Stimulated activated CD4-positive, alpha-beta T cell treated with anti-CD3 and anti-CD28 coated beads, Interleukin-1b, Interleukin-23, amount 100 ng/mL, for 1 hour (primary cell): ENCODE measurements at places on chromosomes 7 and 10.

DNA sequence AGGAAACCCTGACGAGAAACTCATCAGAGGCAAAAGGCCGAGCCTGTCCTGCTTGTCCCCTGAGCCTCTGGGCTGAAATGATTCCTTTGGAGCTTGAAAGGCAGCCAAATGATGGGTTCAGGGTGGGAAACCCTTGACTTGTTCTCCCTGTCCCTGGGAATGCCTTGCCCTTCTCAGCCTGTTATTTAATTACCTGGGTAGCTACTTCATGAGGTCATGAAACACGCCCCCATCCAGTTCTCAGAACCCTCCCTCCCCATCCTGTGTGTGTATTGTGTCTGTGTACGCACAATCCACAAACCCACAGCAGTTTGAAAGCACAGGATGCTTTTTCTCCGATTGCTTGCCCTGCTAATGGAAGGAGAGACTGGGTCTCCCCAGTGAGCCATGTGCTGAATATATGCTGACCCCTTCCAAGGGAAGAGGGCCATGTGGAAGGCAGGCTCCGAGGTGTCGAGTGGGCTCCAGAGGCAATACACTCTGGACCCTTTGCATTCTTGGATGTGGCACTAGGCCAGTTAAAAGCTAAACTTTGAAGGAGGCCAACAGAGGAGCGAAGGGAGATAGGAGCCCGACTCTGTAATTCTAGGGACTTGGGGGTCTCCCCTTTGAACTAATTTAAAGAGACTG is 10.6 kb downstream of the DUSP5 start:
- DNase-seq: no peak

DNA sequence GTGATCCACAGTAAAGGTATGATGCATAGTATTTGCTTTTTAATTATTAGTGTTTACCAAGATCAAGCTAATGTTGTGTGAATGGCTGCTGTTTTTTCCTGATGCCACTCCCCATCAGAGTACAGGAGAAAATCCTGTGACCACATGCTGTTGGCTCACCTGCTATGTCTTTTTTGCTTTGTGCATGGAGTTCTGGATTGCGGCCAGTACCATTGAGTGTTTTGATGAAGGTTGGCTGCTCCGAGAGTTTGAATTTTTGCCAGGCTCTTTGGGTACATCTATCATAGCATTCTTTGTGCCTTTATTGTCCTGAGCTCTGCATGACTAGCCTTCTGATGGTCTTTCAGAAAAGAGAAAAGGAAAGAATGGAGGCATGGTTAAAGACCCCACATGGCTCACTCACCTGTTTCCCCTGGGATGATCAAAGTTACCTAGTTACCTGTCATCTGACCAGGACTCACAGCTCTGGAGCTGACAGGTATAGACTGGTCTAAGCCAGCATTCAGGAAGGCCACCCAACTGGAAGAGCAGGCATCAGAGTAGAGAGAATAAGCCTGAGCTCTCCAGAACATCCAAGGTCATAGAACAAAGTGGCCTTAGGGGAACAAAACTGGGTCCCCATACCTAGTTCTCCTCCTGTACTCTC is 11.8 kb upstream of the SGPL1 start:
- DNase-seq: no peak

DNA sequence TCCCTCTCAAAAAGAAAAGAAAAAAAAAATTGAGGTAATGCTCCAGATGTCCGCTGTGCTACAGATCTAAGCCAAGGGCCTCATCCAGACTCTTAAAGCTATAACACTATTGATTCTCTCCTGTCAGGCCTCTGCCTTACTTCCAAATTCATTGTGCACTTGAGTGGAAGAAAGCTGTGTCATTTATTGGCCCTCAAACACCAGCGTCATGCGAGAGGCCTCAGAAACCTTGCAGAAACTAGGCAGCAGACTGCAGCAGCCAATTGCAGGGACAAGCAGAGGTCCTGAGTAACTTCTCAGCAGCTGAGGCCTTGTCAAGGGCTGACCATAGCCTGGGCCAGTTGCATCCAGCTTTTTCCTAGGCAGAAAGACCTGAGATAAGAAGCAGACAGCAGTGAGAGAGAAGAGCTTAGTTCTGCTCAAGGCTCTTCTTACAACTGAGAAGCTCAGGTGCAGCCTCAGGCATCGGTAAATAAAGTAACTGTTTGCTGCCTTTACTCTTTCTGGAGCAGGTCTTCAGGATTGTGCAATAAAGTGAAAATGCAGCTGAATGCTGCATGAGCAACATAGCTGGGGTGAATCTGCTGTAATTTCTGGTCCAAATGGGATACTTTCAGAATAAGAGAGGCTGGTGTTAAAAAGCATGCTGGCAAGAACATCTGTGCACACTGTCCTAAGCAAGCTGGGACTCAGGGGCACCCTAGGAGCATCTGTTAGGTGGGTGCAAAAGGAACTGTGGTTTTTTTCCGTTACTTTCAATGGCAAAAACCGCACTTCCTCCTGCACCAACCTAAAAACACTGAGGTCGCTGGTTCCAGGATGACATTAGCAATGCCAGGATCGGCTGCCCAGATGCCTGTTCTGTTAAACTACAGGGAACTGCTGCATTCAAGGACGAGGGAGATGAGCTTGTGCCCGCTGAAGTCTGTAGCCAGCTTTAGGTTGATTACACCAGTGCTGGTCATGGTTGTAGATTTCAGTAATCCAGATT is 181.8 kb upstream of the PFKP start:
- DNase-seq: no peak

DNA sequence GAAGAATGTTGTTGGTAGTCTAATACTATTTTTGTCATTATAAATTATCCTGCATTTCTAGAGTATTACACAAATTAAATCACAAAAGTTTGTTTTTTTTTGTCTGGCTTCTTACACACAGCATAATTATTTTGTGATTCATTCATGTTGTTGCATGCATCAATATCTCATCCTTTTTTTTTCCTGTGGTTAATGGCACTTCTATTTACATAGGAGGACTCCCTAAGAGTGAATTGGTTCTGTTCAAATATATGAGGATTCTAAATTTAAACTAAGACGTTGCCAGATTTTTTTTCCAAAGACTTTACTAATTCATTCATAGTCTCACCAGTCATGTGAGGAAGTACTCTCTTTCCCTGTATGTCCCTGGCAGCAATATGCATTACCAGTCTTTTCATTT is 303.3 kb downstream of the GPR37 start:
- DNase-seq: no peak

GRCh38 chr7:150376560-150376959 is 2.6 kb upstream of the ZNF775 start:
- DNase-seq: no peak

DNA sequence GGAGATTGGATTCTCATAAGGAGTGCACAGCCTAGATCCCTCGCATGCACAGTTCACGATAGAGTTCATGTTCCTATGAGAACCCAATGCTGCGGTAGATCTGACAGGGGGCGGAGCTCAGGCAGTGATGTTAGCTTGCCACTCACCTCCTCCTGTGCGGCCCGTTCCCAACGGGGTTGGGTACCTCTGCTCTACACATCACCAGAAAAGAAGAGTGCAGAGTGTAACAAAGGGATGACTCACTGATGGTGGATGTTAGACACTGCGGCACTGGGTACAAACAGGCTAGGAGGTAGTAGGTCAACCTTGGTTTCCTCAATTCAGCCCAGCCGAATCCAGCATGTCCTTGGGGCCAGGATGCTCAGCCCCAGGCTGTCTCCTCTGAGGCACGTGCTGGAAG is 66.8 kb upstream of the CHST15 start:
- no peak for DNase-seq

DNA sequence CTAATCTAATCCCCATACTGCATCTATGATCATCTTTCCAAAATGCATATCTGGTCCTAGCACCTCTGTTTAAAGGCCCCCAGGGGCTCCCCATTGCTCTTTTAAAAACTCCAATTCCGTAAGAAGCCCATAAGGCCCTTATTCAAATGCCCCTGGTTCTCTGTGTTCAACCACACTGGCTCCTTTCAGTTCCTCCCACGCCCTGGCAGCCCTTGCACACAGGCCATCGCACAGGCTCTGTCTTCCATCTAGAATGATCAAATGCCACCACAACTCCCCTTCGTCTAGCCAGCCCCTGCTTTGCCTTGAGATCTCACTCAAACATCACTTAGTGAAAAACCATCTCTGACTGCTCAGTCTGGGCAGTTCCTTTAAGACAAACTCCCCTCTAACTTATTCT is 112.9 kb upstream of the LYZL2 start:
- DNase-seq: no peak

DNA sequence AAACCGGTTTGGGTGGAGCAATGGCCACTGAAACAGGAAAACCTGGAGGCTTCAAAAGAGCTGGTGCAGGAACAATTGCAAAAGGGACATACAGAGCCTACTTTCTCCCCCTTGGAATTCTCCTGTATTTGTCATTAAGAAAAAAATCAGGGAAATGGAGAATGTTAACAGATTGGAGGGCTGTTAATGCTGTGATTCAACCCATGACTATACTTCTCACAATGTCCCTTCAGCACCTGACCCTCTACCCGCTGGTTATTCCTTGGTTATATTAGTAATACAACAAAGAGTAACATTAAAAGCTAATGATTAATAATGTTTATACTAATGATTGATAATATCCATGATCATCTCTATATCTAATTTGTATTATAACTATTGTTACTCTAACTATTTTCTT is 34.4 kb upstream of the AKR1C2 start:
- DNase-seq: no peak

- no peak for DNase-seq
Measured at GRCh38 chr7:53812135-53812534, 730.0 kb upstream of the VSTM2A start.

GRCh38 chr7:124208173-124208572 is 175.3 kb upstream of the TMEM229A start:
- DNase-seq: no peak

GRCh38 chr7:97468493-97468892 is 263.4 kb upstream of the TAC1 start:
- no peak for DNase-seq

DNA sequence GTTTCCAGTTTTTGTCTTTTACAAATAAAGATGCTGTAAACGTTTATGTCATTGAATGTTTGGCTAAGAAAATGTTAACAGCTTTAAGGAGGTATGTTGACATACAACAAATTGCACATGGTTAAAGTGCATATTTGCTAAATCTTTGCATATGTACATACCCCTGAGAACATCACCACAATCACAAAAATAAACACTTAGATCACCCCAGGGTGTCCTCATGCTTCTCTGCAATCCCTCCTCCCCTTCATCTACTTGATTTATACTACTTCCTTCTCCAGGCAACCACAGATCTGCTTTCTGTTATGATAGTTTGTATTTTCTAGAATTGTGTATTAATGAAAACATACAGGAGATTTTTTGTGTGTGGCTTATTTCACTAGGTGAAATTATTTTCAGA is 209.5 kb downstream of the GLRX3 start:
- no peak for DNase-seq

DNA sequence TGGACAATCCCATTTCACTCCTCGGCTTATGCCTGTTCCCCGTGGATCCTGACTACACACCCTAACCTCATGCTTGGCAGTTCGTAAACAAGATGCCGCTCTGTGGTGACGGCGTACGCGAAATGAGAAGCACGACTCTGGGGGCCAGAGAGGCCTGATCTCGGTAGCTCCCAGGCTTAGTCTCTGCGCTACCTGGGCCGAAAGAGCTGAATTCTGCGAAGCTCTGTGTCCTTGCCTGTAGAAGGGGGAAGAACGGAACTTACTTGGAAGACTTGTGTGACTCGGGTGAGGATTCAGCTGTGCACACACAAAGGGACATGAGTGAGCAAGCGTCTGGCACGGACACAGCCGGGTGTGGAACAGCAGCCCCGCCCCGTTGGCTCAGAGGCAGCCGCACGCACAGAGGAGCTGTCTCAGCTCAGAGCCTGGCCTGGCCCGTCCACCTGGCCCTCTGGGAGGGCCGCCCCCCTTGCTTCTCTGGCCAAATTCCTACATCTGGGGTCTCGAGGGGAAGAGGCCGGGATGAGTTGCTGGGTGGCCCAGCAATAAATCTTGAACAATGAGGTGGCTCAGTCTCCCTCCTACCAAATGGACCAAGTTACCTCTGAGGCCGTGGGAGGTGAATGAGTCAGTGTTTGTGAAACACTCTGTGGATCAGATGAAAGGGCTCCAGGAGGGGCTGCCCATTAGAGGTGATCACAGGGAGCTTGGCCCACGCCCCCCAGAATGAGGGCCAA is 83.8 kb downstream of the PDGFA start:
- no peak for DNase-seq

DNA sequence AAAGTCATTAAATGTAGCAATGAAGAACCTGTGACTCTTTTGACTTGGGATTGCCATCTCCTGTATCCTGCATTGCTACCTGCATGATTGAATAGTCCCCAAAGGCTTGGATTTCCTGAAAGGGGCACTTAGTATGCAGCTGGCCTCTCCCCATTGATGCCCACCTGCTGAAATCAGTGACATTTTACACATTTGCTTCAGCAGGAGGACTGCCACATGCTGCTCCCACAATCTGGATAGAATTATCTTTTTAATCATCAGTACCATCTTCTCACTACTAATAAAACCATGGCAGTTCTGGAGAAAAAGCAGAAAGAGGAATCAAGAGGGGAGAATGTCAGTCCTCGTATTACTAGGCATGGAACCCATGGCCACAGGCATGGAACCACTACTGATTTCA is 67.8 kb downstream of the SLC13A1 start:
- DNase-seq: no peak

GRCh38 chr10:7277867-7278266 is 133.0 kb downstream of the SFMBT2 start:
- DNase-seq: no peak

- DNase-seq: no peak
Measured at GRCh38 chr10:121800146-121800545, 127.7 kb downstream of the ATE1 start.

- DNase-seq: no peak
Measured at GRCh38 chr10:24503461-24504320, 220.0 kb downstream of the ARHGAP21 start.

- no peak for DNase-seq
Measured at GRCh38 chr7:44183386-44183785, 5.9 kb downstream of the GCK start.

- DNase-seq: no peak
Measured at GRCh38 chr7:44293561-44294324, 31.7 kb downstream of the CAMK2B start.

GRCh38 chr10:633279-634245 is 55.9 kb downstream of the DIP2C start:
- DNase-seq: no peak

- no peak for DNase-seq
Measured at GRCh38 chr7:104306793-104307192, 21.6 kb upstream of the LHFPL3 start.

DNA sequence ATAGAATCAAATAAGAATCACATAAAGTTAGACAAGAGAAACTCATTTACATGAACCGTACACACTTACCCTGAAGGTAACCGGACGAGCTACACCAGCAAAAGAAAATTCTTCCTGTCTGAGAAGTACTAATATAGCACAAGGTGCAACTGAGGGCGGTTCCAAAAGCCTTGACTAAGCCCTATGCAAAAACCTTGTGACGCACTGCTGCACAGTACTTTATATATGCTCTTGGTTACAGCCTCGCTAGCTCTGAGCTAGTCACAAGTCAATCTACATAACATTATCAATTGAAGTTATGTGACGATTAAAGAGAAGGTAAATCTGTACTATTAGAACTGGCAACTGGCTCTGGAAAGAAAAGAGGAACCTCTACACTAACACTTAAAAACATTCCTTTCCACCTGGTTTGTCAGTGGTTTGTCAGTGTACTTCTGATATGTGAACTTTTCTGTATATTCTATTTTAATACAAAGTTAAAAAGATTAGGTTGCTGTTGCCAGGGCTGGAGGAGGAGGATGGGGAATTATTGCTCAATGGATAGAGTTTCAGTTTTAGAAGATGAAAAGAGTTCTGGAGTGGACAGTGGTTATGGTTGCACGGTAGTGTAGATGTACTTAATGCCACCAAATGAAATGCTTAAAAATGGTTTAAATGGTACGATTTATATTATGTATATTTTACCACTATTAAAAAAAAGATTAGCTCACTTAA is 21.6 kb downstream of the NT5C3A start:
- DNase-seq: no peak
